ENCODE measurements at places on chromosomes 1 and 21. TPM values are rescaled to one million over a fixed set of nuclear protein-coding genes. Genes with fewer than 3 reads are reported as not detected.

Gene SRGAP2C
- total RNA-seq, result 21.3 TPM

Gene SHISA4
- 15.2 TPM for total RNA-seq

Gene STYXL2
- total RNA-seq, result not detected

Gene ADGRB2
- total RNA-seq, result 10.1 TPM

Gene KRTAP21-2
- total RNA-seq, result not detected

Gene SLC1A7
- not detected for total RNA-seq

Gene EXOC8
- total RNA-seq, result 12.7 TPM

- no peaks in the 10 kb centered on the region for H3K36me3 ChIP-seq
- H3K27me3 ChIP-seq, result peaks cover 68% of the 10 kb centered on the region
- H3K4me3 ChIP-seq, result no peak overlapping the region
- H3K4me1 ChIP-seq, result no peaks in the 10 kb centered on the region
- H3K27ac ChIP-seq, result no peak overlapping the region
- no peak for DNase-seq
Observed at GRCh38 chr1:14551386-14551785, 47.1 kb upstream of the KAZN start.

GRCh38 chr21:42460391-42461184 is 35.4 kb downstream of the RSPH1 start:
- peaks cover 8% of the 10 kb centered on the region for H3K4me1 ChIP-seq
- H3K4me3 ChIP-seq, result no peak overlapping the region
- DNase-seq, result no peak
- H3K36me3 ChIP-seq, result no peaks in the 10 kb centered on the region

DNA sequence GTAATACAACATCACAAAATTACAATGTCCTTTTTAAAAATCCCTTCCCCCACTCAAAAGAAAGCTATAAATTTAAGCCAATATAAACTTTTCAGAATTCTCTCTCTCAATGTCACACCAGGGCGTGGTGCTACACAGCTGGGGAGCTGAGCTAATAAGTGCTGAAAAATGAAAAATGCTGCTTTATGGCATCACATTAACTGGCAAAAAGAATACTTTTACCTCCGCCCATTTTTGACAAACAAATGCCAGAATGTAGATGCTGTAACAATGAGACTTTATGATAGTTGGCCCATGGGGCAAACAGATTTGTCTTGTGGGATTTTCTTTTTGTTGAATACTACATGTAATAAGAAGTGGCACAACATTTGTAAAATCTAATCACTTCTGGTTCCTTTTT is 12.7 kb upstream of the LYPLAL1 start:
- no peak for DNase-seq
- H3K27me3 ChIP-seq, result no peaks in the 10 kb centered on the region
- no peaks in the 10 kb centered on the region for H3K36me3 ChIP-seq
- H3K4me1 ChIP-seq, result no peaks in the 10 kb centered on the region
- H3K27ac ChIP-seq, result no peak overlapping the region
- no peak overlapping the region for H3K4me3 ChIP-seq
